Heart left ventricle (tissue), 16 donors: ENCODE measurements at places on chromosomes 13 and 19. TPM values are rescaled to one million over a fixed set of nuclear protein-coding genes. Genes with fewer than 3 reads are reported as not detected.

Gene PODNL1
- total RNA-seq, result 0.53 TPM

Gene KCNRG
- total RNA-seq, result not detected

Gene LHB
- total RNA-seq, result not detected

Gene IZUMO2
- total RNA-seq, result not detected

Gene ZNF345
- total RNA-seq, result 0.64 TPM

Gene ZNF441
- 6.3 TPM for total RNA-seq

Gene RASIP1
- 19.3 TPM for total RNA-seq

Gene RDH8
- not detected for total RNA-seq

GRCh38 chr19:48329167-48329891, 4.0 kb downstream of the EMP3 start:
- DNase-seq, result no peak

- DNase-seq, result no peak
Measured at GRCh38 chr13:35694549-35695447, 218.3 kb upstream of the MAB21L1 start.

GRCh38 chr13:111994578-111994977, 72.4 kb upstream of the SOX1 start:
- no peak for DNase-seq

DNA sequence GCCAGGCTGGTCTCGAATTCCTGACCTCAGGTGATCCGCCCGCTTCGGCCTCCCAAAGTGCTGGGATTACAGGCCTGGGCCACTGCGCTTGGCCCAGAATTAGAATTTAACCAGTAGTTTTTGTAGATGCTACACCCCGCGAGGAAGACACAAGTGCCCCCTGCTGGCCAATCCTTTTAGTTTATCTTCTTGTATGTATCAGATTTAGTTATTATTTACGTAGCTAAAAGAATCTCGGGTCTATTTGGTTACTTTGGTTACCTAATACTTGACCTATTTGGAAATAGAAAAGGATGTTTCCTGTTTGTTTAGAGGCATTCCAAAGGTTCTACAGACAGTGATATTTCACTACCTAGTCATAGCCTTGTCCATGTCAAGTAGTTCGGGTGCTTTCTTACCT, 22.0 kb downstream of the MUC16 start:
- no peak for DNase-seq

- DNase-seq, result no peak
Measured at GRCh38 chr13:55345224-55345623, 1795.5 kb upstream of the PRR20A start.

GRCh38 chr13:79003989-79004898, 345.3 kb upstream of the OBI1 start:
- no peak for DNase-seq

GRCh38 chr13:111584101-111584672, 263.7 kb downstream of the TEX29 start:
- no peak for DNase-seq

GRCh38 chr13:113838711-113839201, 25.1 kb downstream of the GAS6 start:
- no peak for DNase-seq

DNA sequence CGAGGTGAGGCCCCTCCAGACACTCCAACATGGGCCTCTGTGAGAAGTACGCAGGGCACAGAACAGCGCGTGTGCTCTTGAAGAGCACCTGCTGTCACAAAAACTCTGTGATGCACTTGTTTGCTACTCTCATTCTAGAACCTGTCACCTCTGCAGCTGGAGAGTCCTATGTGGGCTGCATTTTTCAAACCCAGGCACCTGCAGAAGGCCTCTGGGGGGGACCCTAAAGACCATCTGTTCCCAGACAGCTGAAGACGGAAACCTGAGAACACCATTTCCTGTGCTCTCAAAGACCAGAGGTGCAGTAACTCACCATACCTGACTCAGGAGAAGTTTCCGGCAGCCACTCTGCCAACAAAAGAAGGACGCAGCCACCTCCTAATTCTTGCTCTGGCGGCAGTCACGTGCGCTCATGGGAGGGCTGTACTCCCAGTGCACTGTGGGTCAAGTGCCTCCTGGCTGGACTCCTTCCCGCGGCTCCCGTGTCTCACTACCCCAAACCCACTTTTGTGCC, 28.1 kb downstream of the RANBP3 start:
- peak; percentile 53 for DNase-seq

DNA sequence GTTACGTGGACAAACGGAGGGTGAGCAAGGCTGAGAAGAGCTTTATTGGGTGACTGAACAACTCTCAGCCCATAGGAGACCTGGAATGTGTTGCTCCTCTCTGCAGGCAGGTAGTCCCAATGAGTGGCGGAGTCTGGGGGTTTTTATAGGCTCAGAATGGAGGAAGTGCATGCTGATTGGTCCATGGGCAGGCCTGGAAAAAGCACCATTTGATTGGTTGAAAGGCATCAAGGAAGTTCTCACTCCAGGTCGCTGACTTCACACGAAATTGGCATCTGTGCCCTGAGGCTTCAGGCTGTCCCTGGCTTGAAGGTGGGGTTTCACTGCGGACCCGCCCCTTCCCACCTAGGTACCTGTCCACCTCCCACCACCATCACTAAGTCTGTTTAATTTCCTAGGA, 65.4 kb downstream of the SPATA13 start:
- no peak for DNase-seq

DNA sequence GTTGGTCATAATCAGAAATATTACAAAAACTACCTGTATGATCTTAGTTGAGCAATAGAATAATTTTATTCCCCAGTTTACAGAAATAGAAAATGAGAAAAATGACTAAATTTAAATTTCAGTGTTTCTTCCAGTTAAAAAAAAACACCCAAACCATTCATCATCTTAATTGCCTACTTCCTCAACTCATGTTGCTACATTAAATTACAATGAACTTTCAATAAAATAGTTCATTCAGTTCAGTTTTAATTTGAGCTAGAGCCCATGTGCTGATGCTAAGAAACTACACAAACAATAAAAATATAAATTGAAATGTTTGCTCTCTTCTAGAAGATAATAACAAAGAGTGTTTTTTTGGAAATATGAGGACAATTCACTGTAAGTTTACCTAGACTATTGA, 820.4 kb downstream of the SLITRK6 start:
- DNase-seq, result no peak

GRCh38 chr13:69856331-69856730, 251.3 kb upstream of the ATXN8OS start:
- no peak for DNase-seq

- no peak for DNase-seq
Measured at GRCh38 chr13:24887759-24888158, 123.8 kb downstream of the RNF17 start.

DNA sequence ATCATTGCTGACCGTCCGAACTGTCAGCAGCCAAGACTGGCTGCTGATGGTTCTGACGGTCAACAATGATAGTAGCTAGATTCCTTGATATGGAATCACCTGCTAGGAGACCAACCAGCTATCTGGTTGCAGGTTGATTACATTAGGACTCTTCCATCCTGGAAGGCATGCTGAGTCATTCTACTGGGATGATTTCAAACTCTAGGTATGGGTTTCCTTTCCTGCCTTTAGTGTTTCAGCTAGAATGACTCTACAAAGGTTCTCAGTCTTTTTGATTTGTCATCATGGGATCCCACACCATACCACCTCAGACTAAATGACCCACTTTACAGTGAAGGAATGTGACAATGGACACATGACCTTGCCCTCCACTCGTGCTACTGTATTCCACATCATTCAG, 138.1 kb upstream of the KL start:
- no peak for DNase-seq

DNA sequence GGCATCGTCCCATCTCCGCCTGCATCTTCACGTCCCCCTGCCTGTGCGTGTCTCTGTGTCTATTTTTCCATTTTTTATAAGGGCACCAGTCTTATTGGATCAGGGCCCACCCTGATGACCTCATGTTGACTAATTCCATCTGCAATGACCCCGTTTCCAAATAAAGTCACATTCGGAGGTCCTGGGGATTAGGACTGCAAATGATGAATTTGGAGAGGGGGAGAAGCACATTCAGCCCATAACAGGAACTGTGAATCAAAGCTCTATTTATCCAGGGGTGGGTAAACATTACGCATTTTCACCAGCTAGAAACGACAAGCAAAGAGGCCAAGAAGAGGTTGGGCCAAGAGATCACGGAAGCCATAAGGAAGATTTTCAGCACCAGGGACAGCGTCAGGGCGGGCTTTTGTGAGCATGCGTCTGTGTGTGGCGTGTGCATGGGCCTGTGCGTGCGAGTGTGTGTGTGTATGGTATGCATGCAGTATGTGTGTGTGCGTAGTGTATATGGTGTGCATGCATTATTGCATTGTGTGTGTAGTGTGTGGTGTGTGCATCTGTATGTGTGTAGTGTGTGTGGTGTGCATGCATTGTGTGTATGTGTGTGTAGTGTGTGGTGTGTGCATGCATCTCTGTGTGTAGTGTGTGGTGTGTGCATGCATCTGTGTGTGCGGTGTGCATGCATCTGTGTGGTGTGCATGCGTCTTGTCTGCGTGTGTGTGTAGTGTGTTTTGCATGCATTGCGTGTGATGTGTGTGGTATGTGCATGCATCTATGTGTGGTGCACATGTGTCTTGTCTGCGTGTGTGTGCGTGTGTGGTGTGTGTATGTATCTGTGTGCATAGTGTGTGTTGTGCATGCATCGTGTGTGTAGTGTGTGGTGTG, 19.6 kb downstream of the CELF5 start:
- no peak for DNase-seq

DNA sequence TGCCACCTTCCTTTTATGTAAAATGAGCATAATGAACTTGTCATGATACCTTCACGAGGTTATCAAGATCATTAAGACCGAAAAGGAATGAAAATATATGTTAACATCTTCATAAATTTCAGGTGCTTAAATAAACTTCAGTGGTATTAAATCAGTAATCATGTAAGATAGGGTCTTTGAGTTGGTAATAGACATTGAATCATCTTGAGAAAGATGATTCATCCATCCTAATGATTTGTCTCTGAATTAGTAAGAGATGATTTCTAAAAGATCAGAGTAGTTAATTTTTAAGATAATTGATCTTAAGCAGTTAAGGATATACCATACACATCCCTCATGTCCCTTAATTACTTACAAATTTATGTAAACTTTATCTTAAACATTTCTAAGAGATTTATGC, 52.0 kb downstream of the COG3 start:
- DNase-seq, result no peak

DNA sequence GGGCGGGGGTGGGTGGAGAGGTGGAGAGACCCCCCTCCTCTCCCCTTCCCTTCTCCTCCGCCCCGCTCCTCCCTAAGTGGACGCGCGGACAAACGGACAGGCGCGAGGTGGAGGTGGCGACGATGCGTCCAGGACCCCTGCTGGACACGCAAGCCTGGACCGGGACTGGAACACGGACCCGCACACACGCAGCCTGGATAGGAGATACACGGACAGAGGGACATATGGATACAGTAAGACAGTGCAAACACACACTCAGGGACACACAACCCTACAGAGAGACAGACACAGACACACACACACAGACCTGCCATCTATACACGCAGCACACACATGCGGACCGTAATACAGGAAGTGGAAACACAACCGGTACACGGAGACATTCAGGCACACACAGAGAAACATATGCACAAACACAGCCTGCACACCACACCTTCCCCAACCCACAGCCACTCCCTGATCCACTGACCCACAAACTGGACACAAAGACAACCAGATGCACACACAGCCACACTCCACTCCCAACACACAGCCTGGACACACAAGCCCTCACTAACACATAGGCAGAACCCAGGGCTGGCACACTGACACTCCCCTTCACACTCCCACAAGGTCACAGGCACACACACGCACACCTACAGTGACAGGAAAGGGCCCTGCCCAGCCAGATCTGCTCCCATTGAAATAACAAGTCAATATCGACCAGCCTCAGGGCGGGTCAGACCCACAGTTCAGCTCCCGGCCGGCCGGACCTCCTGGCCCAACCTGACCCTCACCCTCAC, 696 bp upstream of the ERFL start:
- no peak for DNase-seq

- no peak for DNase-seq
Measured at GRCh38 chr19:50272263-50272897, 56.8 kb downstream of the KCNC3 start.

DNA sequence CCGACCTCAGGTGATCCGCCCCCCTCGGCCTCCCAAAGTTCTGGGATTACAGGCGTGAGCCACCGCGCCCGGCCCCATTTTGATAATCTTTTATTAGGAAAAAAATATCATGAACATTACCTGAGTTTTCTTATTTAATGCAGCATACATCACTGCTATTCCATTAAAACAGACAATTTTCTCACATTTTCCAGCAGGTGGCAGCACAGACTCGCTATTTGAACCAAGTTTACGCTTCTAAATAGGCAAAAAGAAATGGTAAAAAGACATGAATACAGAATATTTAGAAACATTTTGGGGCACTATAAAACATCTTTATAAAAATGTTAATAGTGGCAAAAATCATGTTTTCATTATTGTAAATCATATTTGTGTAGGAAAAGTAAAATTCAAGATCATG, 903.1 kb downstream of the SLITRK6 start:
- DNase-seq, result no peak

DNA sequence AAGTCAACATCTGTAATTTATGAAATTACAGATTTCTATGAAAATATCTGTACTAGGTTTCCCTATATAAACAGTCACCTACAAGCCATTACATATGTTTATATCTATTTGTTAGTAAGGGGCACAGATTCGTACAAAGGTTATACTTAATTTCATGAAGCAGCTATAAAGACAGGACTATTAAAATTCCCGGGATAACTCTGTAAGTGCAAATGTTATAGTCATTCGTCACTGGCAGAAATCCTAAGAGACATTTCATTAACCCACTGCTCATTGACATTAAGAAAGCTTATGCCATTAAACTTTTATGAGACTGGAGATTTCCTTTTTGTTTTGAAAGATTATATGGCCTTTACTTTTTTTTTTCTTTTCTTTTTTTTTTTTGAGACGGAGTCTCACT, 122.9 kb downstream of the MYO16 start:
- no peak for DNase-seq

DNA sequence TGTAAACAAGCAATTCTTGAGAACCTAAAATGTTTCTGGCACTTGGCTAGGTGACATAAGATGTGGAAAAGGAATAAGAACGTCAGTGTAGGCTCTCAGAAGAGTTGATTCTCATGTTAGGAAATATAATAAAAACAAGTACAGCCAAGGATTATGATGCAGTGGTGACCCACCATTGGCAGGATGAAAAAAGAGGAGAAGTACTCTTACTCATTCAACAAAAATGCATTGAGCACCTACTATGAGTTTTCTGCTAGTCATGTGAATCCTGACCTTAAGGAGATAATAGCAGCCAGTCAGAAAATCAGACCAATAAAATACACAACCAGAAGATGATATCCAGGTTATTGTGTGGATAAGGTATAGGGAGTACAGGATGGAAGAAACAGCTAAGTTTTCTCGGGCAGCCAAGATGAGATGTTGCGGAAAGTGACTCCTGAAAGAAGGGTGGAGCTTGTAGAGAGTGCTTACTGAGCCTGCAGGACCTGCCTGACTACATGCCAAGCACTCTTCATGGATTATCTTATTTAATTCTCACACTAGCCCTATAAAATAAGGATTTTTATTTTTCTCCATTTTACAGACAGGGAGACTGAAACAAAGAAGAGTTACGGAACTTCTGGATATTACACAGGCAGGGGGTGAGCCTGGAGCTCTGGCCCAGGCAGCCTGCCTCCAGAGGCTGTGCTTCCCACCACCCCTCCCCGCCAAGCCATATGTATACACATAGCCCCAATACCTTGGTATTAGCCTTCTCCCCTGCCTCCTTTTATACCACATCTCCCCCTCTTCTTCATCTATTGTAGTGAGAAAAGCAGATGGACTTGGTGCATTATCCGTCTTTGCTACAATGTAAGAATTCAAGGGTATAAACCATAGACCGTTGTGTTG, 58.0 kb downstream of the TGDS start:
- DNase-seq, result no peak
